ENCODE measurements at places on chromosomes 7 and 10. TPM values are rescaled to one million over a fixed set of nuclear protein-coding genes. Genes with fewer than 3 reads are reported as not detected.

IDI2 gene
- not detected for total RNA-seq

UNCX gene
- not detected for total RNA-seq

C10orf53 gene
- not detected for total RNA-seq

PMPCB gene
- total RNA-seq: 63.9 TPM

KDM7A gene
- 25.9 TPM for total RNA-seq

EBLN1 gene
- not detected for total RNA-seq

TRPV5 gene
- not detected for total RNA-seq

C10orf62 gene
- not detected for total RNA-seq

- H3K4me1 ChIP-seq: no peaks in the 10 kb centered on the region
- no peak overlapping the region for H3K27ac ChIP-seq
- H3K27me3 ChIP-seq: no peaks in the 10 kb centered on the region
Observed at GRCh38 chr7:44244282-44244681, 43.5 kb downstream of the YKT6 start.

GRCh38 chr7:142385491-142386340 is 127.9 kb upstream of the PRSS58 start:
- peak; percentile 57 for DNase-seq
- no peak overlapping the region for H3K4me3 ChIP-seq
- peak overlapping the region; percentile 37 for H3K27ac ChIP-seq

DNA sequence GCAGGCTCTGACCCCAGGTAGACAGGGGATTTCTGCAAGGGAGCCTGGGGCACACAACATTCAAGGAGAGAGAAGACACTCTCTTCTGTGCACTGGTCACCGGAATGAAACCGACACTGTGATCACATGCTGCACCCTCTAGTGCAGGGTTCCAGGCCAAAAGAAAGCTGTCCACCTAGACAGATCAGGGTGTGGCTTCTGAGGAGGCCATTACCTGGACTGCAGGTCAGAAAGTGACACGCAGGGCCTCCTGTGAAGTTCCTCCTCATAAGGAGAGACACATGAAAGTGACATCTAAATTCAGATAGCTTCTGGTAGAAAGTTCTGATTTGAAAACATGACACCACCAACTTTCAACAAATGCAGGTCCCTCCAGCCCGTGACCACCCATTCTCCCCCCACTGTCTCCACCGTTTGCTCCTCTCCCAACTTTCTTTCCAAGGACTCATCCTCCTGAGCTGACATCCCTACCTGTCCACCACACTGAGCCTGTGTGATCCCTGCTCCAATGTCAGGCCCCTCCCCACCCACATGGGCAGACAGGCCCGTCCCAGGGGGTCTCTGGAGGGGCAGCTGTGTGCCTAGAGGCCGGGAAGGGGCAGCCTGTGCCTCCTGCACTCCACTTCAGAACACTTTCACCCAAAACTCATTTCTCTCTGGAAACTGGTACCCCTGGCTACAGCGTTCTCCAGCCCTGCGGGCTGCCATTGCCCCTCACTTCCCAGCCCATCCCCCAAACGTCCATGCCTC is 198.0 kb downstream of the TNS3 start:
- no peaks in the 10 kb centered on the region for H3K27me3 ChIP-seq
- H3K36me3 ChIP-seq: no peaks in the 10 kb centered on the region
- no peak overlapping the region for H3K4me3 ChIP-seq
- no peak overlapping the region for H3K27ac ChIP-seq
- no peaks in the 10 kb centered on the region for H3K4me1 ChIP-seq
- no peak for DNase-seq

- H3K36me3 ChIP-seq: no peaks in the 10 kb centered on the region
- H3K27me3 ChIP-seq: no peaks in the 10 kb centered on the region
- no peak overlapping the region for H3K27ac ChIP-seq
Observed at GRCh38 chr7:133854739-133855138, 272.4 kb upstream of the LRGUK start.

GRCh38 chr7:25619963-25620799 is 391.9 kb upstream of the NPVF start:
- H3K27me3 ChIP-seq: no peaks in the 10 kb centered on the region
- no peak overlapping the region for H3K27ac ChIP-seq
- H3K36me3 ChIP-seq: no peaks in the 10 kb centered on the region
- peaks cover 14% of the 10 kb centered on the region for H3K4me1 ChIP-seq

- H3K36me3 ChIP-seq: no peaks in the 10 kb centered on the region
- H3K4me1 ChIP-seq: no peaks in the 10 kb centered on the region
- H3K27ac ChIP-seq: no peak overlapping the region
- no peaks in the 10 kb centered on the region for H3K27me3 ChIP-seq
- DNase-seq: no peak
Observed at GRCh38 chr10:125370578-125370977, 210.2 kb upstream of the CTBP2 start.

GRCh38 chr7:39083781-39084180 is 106.1 kb downstream of the POU6F2 start:
- H3K4me3 ChIP-seq: no peak overlapping the region
- no peaks in the 10 kb centered on the region for H3K36me3 ChIP-seq
- no peak overlapping the region for H3K27ac ChIP-seq

DNA sequence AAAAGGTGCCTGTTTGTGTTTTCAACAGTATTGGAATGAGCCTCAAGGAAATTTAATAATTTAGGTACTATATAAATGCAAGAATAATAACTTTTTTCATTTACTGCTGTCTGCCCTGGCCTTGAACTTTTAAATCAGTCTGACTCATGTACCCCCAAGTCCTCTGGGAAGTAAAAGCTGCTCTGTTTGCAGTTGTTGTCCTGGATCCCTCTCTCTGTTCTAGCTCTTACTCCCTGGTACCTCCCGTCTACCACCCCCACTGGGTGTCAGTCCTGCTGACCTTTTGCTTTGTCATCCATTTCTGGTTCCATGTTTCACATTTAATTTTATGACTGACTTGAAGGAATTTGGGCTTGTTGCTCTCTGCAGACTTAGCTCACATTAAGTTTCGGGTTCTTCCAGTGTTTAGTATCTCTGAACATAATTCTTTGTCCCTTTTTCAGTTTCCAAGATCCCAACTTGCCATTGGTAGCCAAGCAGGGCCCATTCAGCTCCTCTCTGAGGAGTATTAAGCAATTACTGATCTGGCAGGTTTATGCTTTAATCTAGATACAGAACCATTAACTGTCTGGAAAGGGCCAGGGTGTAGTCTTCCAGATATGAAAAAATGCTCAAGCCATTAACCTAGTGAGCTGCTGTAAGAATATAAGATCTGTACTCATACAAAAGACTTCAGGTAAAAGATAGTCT is 208.7 kb upstream of the FAM3C start:
- no peaks in the 10 kb centered on the region for H3K36me3 ChIP-seq
- no peak overlapping the region for H3K4me3 ChIP-seq
- DNase-seq: no peak
- no peak overlapping the region for H3K27ac ChIP-seq

- H3K4me1 ChIP-seq: peaks cover 2% of the 10 kb centered on the region
- no peaks in the 10 kb centered on the region for H3K36me3 ChIP-seq
- peaks cover 9% of the 10 kb centered on the region for H3K27me3 ChIP-seq
- no peak overlapping the region for H3K27ac ChIP-seq
- no peak overlapping the region for H3K4me3 ChIP-seq
Observed at GRCh38 chr7:106617860-106618259, 43.1 kb downstream of the CCDC71L start.

DNA sequence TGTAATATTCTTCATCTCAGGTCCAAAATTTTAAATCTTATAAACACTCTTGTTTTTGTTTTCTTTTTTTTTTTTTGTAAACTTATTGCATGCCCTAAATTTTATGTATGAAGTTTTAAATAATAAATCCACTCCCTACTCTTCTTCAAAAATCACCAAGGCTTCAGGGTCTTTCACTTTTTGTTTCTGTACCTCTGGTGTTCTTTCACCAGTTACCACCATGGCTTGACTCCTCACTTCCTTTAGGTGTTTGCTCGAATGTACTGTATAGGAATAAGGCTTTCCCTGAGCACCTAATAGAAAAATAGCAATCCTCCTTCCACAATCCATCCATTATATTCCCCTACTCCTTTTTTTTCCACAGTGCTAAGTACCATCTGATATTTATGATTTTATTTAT is 962.8 kb upstream of the POT1 start:
- no peaks in the 10 kb centered on the region for H3K27me3 ChIP-seq
- H3K27ac ChIP-seq: no peak overlapping the region
- no peak overlapping the region for H3K4me3 ChIP-seq

DNA sequence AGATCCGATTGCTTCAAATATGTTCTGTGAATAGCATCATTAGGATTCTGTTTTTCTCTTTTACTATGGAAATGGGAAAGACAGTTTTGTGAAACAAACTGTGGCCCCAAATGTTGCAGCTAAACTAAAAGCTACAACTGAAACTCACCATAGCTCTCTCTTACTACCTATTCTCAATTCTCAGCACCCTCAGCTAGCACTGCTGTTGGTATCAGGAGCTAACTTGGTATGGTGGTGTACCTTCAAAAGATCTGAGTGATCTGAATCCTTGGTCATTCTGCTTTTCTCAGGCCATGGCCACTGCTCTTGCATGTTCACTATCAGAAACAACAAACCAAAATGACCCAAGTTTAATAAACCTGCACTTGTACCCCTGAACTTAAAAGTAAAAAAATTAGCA is 1208.0 kb downstream of the SORCS1 start:
- no peaks in the 10 kb centered on the region for H3K4me1 ChIP-seq
- DNase-seq: no peak
- H3K36me3 ChIP-seq: no peaks in the 10 kb centered on the region
- H3K27ac ChIP-seq: no peak overlapping the region
- H3K27me3 ChIP-seq: no peaks in the 10 kb centered on the region
- no peak overlapping the region for H3K4me3 ChIP-seq

DNA sequence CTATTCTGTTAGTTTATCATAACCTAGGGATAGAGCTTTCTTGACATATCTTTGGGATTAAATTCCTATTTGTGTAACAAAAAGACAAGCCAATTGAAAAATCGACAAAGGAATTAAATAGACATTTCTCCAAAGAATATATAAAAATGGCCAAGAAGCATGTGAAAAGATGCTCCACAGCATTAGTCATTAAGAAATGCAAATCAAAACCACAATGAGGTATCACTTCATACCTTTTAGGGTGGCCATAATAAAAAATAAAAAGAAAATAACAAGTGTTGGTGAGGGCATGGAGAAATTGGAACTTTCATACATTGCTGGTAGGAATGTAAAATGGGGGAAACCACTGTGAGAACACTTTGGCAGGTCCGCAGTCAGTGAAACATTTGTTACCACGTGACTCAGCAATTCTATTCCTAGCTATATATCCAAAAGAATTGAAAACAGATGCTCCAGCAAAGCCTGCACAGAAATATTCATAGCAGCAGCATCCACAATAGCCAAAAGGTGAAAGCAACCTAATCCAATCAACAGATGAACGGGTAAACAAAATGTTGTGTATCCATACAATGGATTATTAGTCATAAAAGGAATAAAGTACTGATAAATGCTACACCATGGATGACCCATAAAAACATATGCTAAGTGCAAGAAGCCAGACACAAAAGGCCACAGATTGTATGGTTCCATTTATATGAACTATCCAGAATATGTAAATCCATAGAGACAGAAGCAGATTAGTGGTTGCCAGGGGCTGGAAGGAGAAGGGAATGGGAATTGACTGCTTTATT is 20.5 kb downstream of the SPAG6 start:
- no peak overlapping the region for H3K27ac ChIP-seq
- DNase-seq: no peak
- H3K36me3 ChIP-seq: peaks cover 3% of the 10 kb centered on the region
- peaks cover 35% of the 10 kb centered on the region for H3K4me1 ChIP-seq

DNA sequence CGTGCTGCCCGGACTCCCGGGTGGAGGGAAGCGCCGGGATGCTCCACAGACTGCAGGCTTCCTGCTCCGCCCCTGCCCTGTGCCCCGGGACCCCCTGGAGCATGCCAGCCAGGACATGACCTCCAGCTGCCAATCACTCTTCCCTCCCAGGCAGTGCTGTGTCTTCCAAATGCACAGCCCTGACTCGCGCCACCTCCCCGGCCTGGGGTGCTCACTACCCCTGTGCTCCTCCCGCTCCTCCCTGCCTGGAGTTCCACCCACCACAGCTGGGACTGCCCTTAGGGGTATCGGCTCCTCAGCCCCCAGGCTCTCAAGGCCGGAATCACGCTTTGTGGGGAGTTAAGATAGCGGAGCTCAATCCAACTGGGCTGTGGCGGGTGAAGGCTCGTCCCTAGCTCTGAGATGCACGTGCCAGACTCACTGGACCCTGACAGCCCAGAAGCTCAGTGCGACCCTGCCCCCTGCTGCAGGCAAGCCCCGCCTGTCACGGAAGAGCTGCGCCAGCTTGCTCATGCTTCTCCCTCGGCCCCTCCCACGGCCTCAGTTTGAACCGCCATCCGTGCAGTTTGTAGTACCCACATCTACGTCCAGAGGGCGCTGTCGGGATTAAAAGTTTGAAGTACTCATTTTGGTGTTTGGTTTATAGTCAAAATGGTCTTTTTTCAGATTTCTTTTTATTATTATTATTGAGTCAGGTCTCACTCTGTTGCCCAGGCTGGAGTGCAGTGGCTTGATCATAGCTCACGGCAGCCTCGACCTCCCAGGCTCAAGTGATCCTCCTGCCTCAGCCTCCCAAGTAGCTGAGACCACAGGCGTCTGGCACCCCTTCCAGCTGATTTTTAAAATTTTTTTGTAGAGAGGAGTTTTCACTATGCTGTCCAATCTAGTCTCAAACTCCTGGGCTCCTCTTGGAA is 142.5 kb upstream of the TCERG1L start:
- H3K4me3 ChIP-seq: no peak overlapping the region
- H3K36me3 ChIP-seq: no peaks in the 10 kb centered on the region
- no peaks in the 10 kb centered on the region for H3K4me1 ChIP-seq
- peaks cover 7% of the 10 kb centered on the region for H3K27me3 ChIP-seq

DNA sequence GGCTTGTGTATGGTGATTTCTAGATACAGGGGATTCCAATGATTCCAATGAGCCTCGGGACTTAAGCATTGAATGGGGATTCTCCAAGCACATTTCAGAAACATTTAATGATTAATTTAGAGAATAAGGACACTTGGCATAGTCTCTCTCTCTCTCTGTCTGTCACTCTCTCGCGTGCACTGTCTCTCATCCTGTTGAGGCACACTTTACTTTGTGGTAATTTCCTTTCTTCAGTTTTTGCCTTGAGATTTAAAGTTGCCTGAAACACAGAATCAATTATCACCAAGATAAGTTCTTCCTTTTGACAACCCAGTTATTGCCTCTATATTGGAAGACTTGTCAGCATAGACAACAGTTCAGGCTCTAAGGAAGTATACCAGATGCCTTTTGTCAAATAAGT is 131.6 kb downstream of the ARID5B start:
- H3K4me1 ChIP-seq: peaks cover 69% of the 10 kb centered on the region
- H3K27ac ChIP-seq: peak overlapping the region; percentile 66
- no peaks in the 10 kb centered on the region for H3K27me3 ChIP-seq
- H3K4me3 ChIP-seq: no peak overlapping the region

- H3K27me3 ChIP-seq: peaks cover 22% of the 10 kb centered on the region
- no peak overlapping the region for H3K4me3 ChIP-seq
- H3K36me3 ChIP-seq: no peaks in the 10 kb centered on the region
- no peaks in the 10 kb centered on the region for H3K4me1 ChIP-seq
- H3K27ac ChIP-seq: no peak overlapping the region
Observed at GRCh38 chr10:48814933-48815332, 124.7 kb downstream of the LRRC18 start.

Measured in activated CD4-positive, alpha-beta memory T cell treated with anti-CD3 and anti-CD28 coated beads, Interleukin-2, amount 10 ng/mL, durations not matched to agents 7 days and 5 days (primary cell).